ENCODE measurements at places on chromosomes 3 and 15.
A peak's percentile ranks its signal among the peaks of the same experiment; 100 is the strongest.

GRCh38 chr15:96342406-96343112 lies 12.1 kb downstream of the NR2F2 start:
- no peak for DNase-seq

DNA sequence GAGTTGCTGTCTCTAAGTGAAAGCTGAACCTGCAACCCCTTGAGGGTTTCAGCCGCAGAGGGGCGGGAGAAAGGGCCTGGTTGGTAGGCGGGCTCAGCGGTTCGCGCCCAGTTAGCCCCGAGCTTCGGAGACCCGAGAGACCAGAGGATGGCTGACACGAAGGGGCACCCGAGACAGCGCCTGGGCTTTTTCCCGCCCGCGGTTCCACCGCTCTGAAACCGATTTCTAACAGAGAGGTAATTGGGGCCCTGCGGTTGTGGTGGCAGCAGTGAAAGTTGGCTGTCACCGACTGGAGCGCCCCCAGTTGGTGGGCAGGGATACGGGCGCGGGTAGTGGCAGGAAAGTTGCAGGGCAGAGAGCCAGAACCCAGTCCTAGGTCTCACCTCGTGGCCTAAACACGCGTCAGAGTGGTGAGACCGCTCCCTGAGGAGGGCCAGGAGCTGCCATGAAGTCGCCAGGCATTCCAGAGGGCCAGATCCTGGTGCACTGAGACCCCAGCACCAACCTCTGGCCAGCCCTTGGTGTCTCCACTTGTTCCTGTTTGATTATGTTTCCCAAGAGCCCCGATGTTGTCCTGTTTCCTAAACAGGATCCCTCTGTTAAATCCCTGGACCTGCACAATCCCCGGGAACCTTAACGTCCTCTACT lies 625 bp upstream of the ELL3 start:
- peak; percentile 72 for DNase-seq

DNA sequence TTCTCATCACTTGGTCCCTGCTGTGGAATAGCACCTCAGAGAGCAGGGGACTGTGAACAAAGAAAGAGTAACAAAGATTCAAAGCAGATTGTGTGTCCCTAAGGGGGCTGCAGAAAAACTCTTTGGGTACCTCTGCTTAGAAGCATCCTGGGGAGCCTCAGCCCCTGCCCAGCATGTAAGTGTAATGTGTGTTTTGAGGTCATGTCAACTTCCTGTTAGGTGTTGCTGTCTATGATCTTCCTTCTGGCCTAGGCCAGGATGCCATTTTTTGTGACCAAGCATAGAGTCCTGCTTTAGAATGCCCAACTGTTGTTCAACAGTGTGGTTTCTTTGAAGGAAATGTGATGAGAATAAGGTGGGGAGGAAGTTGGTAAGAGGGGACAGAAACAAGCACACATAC lies 77.1 kb upstream of the BCL6 start:
- DNase-seq: no peak

GRCh38 chr15:91967935-91968606 lies 114.6 kb downstream of the SLCO3A1 start:
- DNase-seq: no peak

GRCh38 chr3:54897028-54897711 lies 30.7 kb downstream of the LRTM1 start:
- DNase-seq: no peak

DNA sequence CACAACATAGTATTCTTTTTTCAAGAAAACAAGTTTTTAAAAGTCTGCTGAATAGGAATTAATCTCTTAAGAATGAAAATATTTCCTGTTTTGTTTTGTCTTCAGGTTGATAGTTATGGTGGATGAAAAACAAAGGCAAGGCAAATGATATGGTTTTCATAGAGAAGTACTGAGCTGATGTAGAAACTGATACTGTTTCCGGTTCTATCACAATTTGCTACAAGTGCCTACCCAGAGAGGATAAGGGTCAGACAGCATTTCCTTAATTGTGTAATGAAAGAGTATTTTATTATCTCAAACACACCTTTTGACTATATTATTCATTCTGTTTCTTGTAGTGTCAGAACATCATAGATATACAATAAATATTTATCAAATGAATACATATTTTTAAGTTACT lies 836.3 kb downstream of the SQOR start:
- no peak for DNase-seq

GRCh38 chr15:98667521-98668179 lies 19.3 kb downstream of the IGF1R start:
- DNase-seq: no peak

GRCh38 chr15:68695061-68695595 lies 116.3 kb downstream of the CORO2B start:
- DNase-seq: no peak

All from activated CD4-positive, CD25-positive, alpha-beta regulatory T cell treated with anti-CD3 and anti-CD28 coated beads, Interleukin-2, amount 50 U/mL, for 72 hours (primary cell).